8988T (cell line): ENCODE measurements at places on chromosomes 12 and 14.

GRCh38 chr12:110717037-110717436 is 25.7 kb downstream of the PPP1CC start:
- no peak for DNase-seq

DNA sequence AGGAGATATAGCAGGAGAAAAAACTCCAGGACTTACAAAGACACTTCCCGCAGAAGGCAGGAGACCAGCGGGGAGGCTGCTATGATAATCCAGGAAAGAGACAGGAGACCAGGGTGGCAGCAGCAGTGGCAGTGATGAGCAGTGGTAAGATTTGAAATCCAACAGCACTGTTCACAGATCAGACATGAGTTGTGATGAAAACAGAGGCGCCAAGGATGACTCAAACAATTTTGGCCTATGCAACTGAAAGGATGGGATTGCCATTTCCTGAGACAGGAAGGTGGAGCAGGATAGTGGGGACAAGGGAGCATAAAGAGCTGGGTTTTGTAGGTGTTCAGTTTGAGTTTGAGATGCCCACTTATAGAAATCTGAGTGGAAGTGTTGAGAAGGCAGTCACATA is 108.6 kb upstream of the DYRK2 start:
- DNase-seq, result no peak

DNA sequence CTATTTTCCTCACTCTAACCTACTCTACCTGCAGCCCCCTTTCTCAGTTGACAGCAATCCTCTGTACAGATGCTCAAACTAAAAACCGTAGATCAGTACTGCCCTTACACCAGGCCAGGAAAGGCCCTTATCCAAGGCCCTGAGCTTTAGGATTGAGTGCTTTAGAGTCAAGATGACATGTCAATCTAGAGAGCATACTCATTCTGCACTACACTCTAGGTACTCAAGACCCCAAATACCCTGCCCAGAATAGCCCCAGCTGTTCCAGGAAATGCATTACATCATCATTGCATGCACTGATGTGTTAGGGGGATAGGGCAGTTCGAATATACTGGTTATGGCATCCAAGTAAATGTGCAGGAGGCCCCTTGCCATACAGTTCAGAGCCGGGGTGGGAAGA is 3.5 kb upstream of the PHLDA1 start:
- no peak for DNase-seq

DNA sequence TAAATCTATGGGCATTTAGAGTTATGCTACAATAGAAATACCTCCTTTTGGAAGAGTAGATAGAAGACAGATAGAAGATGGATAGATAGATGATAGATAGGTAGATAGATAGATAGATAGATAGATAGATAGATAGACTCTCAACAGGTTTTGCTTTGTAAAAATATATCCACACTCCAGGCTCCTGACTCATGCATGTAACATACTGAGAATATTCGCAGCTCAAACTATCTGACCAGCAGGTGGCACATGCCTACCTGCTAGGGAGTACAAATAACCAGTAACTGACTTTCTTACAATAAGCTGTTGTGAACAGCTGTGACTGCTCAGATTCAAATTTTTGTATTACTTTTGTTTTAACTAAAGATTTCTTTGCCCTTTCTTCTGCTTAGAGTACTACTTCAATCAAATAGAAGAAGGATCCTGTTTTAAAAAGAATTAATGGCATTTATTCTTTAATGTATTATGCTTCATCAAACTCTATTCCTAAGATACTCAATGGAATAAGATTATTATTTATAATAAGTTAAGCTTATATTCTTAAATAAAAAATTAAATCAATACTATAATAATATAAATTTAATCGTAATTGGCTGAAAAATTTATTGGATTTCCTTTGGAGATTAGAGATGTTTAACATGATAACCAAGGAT is 15.8 kb upstream of the CPNE8 start:
- DNase-seq, result no peak

DNA sequence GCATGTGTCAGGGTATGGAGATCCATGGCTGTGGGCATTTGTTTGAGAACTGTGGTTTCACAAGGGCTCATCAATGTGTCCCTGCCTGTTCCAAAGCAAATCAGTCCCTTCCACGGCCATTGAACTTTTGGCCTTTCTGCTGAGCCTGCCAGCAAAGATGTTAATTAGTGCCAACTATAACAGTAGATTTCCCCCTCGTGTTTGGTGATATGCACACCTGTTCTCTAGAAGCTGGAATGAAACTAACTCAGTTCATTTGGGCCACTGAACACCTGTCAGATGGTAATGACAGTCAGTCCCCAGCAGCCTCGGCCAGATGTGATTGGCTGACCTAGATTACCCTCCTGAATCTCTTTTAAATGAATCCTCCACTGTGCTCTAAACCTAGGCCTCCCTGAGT is 43.2 kb downstream of the IRAK3 start:
- no peak for DNase-seq
